ENCODE measurements at places on chromosomes 4 and X. TPM values are rescaled to one million over a fixed set of nuclear protein-coding genes. Genes with fewer than 3 reads are reported as not detected.

The KLF8 gene
- 14.1 TPM for total RNA-seq

The MAD2L1 gene
- total RNA-seq: 1.7 TPM

DNA sequence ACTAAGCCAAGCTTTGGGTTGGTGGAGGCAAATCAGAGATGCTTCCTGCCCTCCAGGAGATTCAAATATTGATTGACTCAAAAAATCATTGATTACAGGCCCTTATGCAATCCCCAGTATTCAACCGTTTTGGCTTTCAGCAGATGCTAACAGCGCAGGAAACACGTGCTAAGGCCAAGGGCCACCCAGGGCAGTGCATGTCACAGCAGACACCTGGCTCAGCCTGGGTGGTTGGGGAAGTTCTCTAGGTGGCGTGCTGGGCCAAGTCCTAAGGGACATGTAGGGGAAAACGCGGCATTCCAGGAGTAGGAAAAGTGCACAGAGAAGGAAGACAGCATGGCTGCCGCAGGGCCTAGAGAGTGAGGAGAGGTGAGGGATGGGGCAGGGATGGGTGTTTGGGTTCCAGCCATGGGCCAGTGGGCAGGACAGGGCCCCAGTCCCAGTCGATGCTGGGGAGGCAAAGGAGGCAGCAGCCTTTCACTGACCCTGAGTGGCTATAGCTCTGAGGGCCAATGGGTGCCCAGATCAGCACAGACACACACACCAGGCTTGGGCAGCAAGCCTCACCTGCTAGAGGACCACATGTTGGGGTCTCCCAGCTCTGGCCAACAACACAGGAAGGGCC, 239.1 kb downstream of the EVC2 start:
- H3K27ac ChIP-seq: no peak overlapping the region
- H3K4me1 ChIP-seq: no peaks in the 10 kb centered on the region
- DNase-seq: no peak
- H3K27me3 ChIP-seq: no peaks in the 10 kb centered on the region
- H3K36me3 ChIP-seq: no peaks in the 10 kb centered on the region
- H3K4me3 ChIP-seq: no peak overlapping the region

DNA sequence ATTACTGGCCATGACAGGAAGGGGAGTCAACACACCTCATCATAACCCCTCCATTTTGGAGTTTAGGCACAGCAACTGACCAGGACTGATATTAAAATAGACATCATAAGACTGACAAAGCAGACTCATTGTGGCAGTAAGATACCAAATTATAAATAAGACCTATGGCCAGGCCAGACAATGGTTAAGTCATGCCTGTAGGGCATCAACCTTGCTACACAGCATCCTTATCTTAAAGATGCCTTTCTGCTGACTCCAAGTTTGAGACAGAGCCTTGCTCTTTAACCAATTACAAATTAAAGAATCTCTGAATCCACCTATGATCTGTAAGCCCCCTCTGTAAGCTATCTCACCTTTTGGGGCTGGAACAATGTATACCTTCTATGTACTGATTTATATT, 65.5 kb downstream of the VCX2 start:
- H3K27ac ChIP-seq: no peak overlapping the region
- no peak overlapping the region for H3K4me3 ChIP-seq

DNA sequence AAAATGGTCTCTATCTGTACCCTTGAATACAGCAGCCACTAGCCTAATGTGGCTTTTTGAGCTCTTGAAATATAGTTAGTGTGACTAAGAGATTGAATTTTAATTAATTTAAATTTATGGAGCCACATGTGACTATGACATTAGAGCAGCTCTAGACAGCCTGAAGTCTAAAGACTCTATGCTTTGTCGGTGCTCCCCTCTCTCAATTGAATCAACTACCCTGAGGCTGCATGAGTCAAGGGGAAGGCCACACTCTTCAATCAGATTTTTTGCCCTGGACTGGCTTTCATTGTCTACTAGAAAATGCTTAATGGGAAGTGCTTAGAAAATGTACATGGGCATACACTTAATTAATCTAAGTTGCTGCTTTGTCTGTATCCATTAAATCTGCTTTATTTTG, 11.7 kb downstream of the TLR7 start:
- H3K4me3 ChIP-seq: no peak overlapping the region
- no peaks in the 10 kb centered on the region for H3K4me1 ChIP-seq
- H3K27me3 ChIP-seq: no peaks in the 10 kb centered on the region
- no peak for DNase-seq
- no peak overlapping the region for H3K27ac ChIP-seq
- H3K36me3 ChIP-seq: no peaks in the 10 kb centered on the region

DNA sequence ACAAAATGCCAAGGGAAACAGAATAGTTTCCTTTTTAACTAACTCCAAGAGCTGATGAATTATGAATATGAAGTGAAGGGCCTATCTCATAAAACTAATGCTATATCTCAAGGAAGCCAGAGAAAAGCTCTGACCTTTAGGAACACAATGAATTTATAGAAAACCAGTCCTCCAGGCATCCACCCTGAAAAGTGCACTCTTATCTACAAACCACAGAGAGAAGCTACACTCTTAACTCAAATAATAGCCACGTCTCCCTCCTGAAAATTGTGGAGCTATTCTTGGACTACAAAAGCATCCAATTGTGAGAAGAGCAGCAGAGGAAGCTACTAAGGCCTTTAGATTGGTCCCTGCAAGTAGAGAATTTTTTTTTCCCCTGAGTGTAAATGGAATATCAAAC, 253.9 kb downstream of the IL15 start:
- no peak overlapping the region for H3K27ac ChIP-seq
- H3K27me3 ChIP-seq: no peaks in the 10 kb centered on the region
- no peak for DNase-seq
- no peaks in the 10 kb centered on the region for H3K4me1 ChIP-seq
- no peak overlapping the region for H3K4me3 ChIP-seq
- H3K36me3 ChIP-seq: no peaks in the 10 kb centered on the region

- H3K27me3 ChIP-seq: peaks cover 2% of the 10 kb centered on the region
- no peak overlapping the region for H3K27ac ChIP-seq
- peak overlapping the region; percentile 25 for H3K4me3 ChIP-seq
- H3K36me3 ChIP-seq: no peaks in the 10 kb centered on the region
- DNase-seq: no peak
Measured at GRCh38 chr4:84499624-84499982, 511 bp upstream of the NKX6-1 start.

- H3K4me3 ChIP-seq: no peak overlapping the region
- no peak for DNase-seq
- no peaks in the 10 kb centered on the region for H3K27me3 ChIP-seq
Measured at GRCh38 chr4:8213121-8213520, 14.0 kb downstream of the SH3TC1 start.

DNA sequence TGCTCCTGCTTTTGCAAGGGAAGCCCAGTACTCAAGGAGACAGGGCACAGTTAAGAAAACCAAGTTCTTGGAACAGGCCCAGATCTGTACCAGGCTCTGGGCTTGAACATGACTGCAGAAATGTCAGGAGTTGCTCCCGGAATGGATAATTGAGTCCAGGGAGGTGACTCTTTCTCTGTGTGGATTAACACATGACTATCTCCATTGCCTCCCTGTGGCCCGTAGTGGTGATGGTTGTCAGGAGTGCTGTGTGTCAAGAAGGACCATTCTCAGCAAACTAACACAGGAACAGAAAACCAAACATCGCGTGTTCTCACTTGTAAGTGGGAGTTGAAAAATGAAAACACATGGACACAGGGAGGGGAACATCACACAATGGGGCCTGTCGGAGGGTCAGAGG, 39.9 kb downstream of the CCKAR start:
- DNase-seq: no peak
- no peak overlapping the region for H3K4me3 ChIP-seq
- no peaks in the 10 kb centered on the region for H3K4me1 ChIP-seq
- H3K27me3 ChIP-seq: no peaks in the 10 kb centered on the region

DNA sequence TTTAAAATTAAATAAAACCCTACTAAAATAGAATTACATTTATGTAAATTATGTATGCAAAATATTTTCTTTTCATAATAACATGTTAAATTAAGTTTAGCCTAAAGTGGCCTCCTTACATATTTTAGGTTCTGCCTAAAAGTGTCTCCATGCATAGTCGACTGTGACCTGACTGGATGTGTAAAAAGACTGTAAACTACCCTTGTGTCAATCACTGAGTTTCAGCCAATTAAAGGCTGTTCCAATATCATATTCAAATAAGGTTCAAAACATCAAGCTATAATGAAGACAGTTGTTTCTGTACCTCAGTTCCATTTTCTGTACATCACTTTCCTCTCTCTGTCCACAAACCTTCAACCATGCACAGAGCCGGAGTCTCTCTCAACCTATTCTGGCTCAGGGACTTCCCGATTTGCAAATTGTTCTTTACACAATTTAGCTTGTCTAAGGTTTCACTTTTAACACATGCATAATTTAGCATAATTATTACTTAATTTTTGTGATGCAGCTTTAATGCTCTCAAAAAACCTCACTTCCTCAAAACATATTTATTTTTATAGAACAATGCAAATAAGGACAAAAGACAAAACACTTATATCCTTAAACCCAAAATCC, 60.1 kb downstream of the SH3RF1 start:
- H3K27me3 ChIP-seq: no peaks in the 10 kb centered on the region
- H3K4me1 ChIP-seq: no peaks in the 10 kb centered on the region
- H3K36me3 ChIP-seq: no peaks in the 10 kb centered on the region
- DNase-seq: no peak
- H3K4me3 ChIP-seq: no peak overlapping the region
- no peak overlapping the region for H3K27ac ChIP-seq

DNA sequence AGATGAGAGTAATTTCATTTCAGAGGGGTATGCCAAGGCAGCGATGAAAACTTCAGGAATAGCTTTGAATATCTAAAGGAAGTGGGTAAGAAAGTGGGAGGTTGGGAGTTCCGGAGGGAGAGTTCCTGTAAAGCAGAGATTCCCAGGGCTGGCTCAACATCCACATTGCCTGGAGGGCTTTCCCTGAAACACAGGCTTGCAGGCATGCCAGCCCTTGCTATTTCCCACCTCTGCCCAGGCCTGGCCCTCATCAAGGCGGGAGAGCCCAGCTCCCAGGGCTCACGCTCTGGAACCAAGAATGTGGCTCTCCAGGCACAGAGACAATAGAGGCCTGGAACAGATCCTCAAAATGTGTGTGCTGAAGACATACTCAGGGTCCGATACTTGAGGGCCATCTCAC, 43.8 kb upstream of the CLDN34 start:
- no peak overlapping the region for H3K27ac ChIP-seq
- DNase-seq: no peak
- no peaks in the 10 kb centered on the region for H3K36me3 ChIP-seq
- H3K27me3 ChIP-seq: no peaks in the 10 kb centered on the region

DNA sequence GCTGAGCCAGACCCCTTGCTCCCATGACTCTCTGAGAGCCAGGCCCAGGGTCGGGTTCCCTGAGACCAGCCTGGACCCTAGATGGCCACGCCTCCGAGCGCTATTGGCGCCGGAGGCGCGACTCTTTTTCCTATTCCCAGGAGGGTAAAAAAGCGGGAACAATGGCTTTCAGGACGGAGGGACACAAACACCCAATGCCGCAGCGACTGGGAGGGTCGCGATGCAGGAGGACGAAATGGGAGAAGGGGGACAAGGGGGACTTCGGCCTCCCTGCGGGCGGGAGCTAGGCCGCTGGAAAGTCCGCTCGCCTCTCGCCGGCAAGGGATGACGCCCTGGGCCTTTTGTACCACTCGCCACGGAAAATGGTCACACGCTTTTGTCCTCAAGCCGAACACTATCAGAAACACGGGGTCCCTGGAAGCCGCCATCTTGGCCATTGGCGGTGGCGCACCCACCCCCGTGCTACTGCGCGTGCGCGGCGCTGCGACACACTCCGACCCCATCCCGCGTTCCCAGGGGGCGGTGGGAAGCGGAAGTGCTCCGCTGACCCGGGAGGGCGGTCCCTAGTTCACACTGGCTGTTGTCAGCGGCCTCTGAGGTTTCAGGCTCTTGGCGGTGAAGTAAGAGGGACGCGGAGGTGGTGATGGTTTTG, 98.4 kb downstream of the ZNF674 start:
- peak overlapping the region; percentile 83 for H3K27ac ChIP-seq
- DNase-seq: peak; percentile 96
- no peaks in the 10 kb centered on the region for H3K27me3 ChIP-seq
- H3K36me3 ChIP-seq: peaks cover 6% of the 10 kb centered on the region
- H3K4me3 ChIP-seq: peak overlapping the region; percentile 75
- H3K4me1 ChIP-seq: no peaks in the 10 kb centered on the region

GRCh38 chrX:48475296-48475695, 703 bp upstream of the FTSJ1 start:
- peak overlapping the region; percentile 83 for H3K27ac ChIP-seq
- no peaks in the 10 kb centered on the region for H3K27me3 ChIP-seq
- H3K4me1 ChIP-seq: no peaks in the 10 kb centered on the region
- no peaks in the 10 kb centered on the region for H3K36me3 ChIP-seq
- no peak for DNase-seq

DNA sequence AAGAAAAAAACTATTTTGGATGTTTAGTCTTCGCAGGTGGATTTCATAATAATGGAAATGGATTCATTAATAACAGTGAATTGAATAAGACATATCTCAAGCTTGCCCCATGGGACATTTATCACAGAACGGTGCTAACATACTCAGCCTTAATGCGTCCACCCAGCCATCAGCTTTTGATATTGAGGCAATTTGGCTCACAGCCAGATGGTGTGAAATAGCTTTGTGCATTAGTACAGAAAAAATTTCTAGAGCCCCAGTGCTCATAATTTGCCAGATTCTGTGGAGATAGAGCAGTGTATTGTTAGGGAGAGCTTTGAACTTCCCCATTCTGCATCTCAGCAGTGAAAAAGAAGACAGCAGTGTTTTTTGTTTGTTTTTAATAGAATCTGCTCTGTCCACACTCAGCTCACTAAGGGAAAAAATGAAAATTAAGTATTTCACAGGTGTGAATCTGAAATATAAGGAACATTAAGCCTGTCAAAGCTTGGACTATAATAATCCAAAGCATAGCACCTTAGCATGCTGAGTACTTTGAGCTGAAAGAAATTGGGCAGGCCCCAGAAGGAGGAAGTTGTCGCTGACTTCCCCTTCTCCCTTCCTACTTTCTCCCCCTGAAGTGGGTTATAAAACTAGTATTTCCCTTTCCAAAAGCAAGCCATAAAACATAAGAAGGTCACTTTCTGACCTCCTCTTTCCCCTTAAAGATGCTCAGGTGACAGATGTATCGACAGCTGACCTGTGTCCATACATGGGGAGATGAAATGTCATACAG, 295.8 kb downstream of the MAGEB5 start:
- no peaks in the 10 kb centered on the region for H3K27me3 ChIP-seq
- no peaks in the 10 kb centered on the region for H3K36me3 ChIP-seq
- DNase-seq: no peak
- no peaks in the 10 kb centered on the region for H3K4me1 ChIP-seq

DNA sequence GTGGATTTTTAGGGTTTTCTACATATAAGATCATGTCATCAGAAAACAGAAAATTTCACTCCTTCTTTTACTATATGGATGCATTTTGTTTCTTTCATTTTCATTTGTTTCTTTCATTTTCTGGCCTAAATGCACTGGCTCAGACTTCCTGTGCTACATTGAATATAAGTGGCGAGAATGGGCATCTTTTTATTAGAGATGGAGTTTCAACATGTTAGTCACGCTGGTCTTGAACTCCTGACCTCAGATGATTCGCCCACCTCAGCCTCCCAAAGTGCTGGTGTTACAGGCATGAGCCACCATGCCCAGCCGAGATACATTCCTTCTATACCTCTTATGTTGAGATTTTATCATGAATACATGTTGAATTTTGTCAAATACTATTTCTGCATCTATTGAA, 61.8 kb downstream of the BRWD3 start:
- no peak overlapping the region for H3K27ac ChIP-seq
- no peaks in the 10 kb centered on the region for H3K36me3 ChIP-seq
- H3K4me3 ChIP-seq: no peak overlapping the region
- H3K27me3 ChIP-seq: no peaks in the 10 kb centered on the region
- no peak for DNase-seq
- H3K4me1 ChIP-seq: no peaks in the 10 kb centered on the region

- no peaks in the 10 kb centered on the region for H3K4me1 ChIP-seq
- H3K27me3 ChIP-seq: no peaks in the 10 kb centered on the region
- no peak overlapping the region for H3K4me3 ChIP-seq
- H3K36me3 ChIP-seq: peaks cover 5% of the 10 kb centered on the region
- no peak for DNase-seq
Measured at GRCh38 chrX:13742397-13743176, 8.0 kb downstream of the OFD1 start.
